Bronchial epithelial cell (primary cell): ENCODE measurements at places on chromosomes 3 and 15.

- peak; percentile 95 for DNase-seq
Observed at GRCh38 chr3:191141728-191142127, 57.3 kb upstream of the OSTN start.

DNA sequence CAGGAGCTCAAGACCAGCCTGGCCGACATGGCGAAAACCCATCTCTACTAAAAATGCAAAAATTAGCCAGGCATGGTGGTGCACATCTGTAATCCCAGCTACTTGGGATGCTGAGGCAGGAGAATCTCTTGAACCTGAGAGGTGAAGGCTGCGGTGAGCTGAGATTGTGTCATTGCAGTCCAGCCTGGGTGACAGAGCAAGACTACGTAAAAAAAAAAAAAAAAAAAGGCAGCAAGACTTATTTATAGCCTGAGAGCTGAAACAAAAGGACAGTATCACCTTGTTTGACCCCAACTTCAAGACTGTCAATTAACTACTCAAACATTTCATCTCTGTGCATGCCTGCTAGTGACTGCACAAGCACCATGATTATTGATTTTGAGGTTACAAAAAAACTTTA is 478.9 kb upstream of the GBE1 start:
- no peak for DNase-seq

- peak; percentile 28 for DNase-seq
Observed at GRCh38 chr3:144770915-144771351, 799.3 kb downstream of the DIPK2A start.

GRCh38 chr3:146589899-146590508 is 15.1 kb downstream of the PLSCR5 start:
- DNase-seq, result peak; percentile 59
